ENCODE measurements at places on chromosomes 4 and X.
A peak's percentile ranks its signal among the peaks of the same experiment; 100 is the strongest.

DNA sequence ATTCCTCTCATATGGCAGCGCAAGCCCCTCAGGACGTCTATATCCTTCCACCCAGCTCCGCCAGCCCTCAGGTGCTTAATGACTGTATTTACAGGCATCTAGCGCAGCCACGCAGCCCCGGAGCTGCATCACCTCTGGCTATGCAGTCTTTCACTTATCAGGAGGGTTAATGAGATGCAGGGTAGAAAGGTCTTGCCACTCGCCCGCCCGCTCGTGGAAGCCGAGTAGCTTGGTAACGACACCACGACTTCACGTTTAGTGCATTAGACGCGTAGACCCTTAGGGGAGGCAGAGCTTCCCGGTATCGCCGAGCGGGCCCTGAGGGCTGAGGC lies 1.5 kb upstream of the SLC16A2 start:
- DNase-seq: no peak
- H3K27me3 ChIP-seq: no peaks in the 10 kb centered on the region
- no peaks in the 10 kb centered on the region for H3K36me3 ChIP-seq
- peaks cover 11% of the 10 kb centered on the region for H3K4me1 ChIP-seq

- DNase-seq: no peak
- H3K4me1 ChIP-seq: peaks cover 27% of the 10 kb centered on the region
- H3K27me3 ChIP-seq: no peaks in the 10 kb centered on the region
- no peak overlapping the region for H3K4me3 ChIP-seq
- H3K27ac ChIP-seq: no peak overlapping the region
- H3K36me3 ChIP-seq: no peaks in the 10 kb centered on the region
These were observed 8.6 kb downstream of the LCORL start for GRCh38 chr4:18012807-18013462.

DNA sequence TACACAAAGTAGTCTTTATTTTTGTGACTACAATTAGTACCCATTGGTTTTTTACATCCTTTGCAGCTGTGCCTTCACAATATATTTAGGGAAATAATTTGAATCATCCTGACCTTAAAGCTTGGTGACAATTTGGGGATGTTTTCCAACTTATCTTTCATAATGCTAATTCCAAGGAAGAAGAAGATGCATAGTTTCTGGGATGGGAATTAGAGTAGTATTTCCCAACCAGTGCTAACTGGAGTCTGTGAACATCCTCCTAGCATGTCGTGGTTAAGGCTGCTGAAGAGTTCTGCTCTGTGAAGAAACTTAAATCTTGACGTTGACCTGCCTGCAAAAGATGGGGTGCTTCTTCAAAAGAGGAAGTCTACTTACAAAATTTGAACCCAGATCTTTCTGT lies 173.5 kb downstream of the ANK2 start:
- H3K4me3 ChIP-seq: no peak overlapping the region
- no peaks in the 10 kb centered on the region for H3K4me1 ChIP-seq
- DNase-seq: no peak
- H3K36me3 ChIP-seq: no peaks in the 10 kb centered on the region
- H3K27ac ChIP-seq: no peak overlapping the region

- H3K27ac ChIP-seq: no peak overlapping the region
- H3K27me3 ChIP-seq: 0 out of 3 replicates have a peak, but pooled peaks cover 4% of the 10 kb centered on the region
- H3K36me3 ChIP-seq: no peaks in the 10 kb centered on the region
- no peaks in the 10 kb centered on the region for H3K4me1 ChIP-seq
- H3K4me3 ChIP-seq: no peak overlapping the region
These were observed 227.8 kb upstream of the GATB start for GRCh38 chr4:151988591-151988990.

- no peak overlapping the region for H3K4me3 ChIP-seq
- H3K27ac ChIP-seq: no peak overlapping the region
- H3K36me3 ChIP-seq: no peaks in the 10 kb centered on the region
These were observed 227.4 kb upstream of the ANKRD50 start for GRCh38 chr4:124939908-124940307.

- H3K36me3 ChIP-seq: no peaks in the 10 kb centered on the region
- DNase-seq: no peak
- H3K4me3 ChIP-seq: no peak overlapping the region
- H3K27ac ChIP-seq: no peak overlapping the region
- no peaks in the 10 kb centered on the region for H3K27me3 ChIP-seq
- H3K4me1 ChIP-seq: no peaks in the 10 kb centered on the region
These were observed 672 bp downstream of the TCEAL3 start for GRCh38 chrX:103608306-103608963.

DNA sequence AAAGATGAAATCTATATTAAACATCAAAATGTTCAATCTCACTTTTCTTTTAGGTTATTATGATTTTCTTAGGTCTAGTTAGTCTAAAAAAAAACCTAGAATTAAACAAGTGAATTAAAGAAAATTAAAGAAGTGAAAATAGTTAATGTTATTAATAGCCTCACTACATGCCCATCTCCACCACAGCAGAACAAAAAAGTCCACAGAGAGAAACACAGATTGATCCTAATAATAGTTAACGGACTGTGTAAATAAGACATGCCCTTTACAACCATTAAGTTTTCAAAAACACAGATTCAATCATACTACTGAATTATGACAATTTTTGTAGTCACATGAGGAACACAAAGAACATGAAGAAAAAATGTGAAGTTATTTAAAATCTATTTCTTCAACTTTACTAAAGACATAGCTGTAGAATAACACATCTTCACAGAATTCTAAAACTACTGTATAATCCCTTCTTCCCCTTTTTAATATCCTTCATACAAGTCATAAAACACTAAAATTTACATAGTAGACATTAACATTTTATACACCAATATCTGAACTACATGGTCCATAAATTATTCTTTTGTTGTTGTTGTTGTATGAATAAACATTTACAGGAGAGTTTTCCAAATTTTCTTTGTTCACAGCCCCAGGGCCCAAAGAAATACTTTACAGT lies 15.3 kb downstream of the HELQ start:
- DNase-seq: no peak
- H3K27ac ChIP-seq: no peak overlapping the region
- H3K27me3 ChIP-seq: no peaks in the 10 kb centered on the region
- no peaks in the 10 kb centered on the region for H3K4me1 ChIP-seq
- H3K4me3 ChIP-seq: no peak overlapping the region

DNA sequence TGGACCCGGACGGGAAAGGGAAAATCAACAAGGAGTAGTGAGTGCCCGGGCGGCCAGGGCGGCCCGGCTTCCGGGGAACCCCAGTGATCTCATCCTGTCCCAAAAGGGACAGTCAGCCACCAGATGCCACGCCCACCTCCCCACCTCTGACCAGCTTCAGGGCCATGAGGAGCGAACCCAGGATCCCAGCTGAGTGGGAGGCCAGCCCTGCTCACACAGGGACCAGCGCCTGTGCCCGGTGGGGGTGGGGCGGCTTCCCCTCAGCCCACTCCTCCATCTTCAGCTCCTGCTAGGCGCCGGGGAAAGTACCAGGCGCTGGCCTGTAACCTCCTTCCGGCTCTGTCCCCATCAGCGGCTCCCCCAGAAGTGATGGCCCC lies 6.2 kb downstream of the MYL5 start:
- peaks cover 88% of the 10 kb centered on the region for H3K4me1 ChIP-seq
- H3K36me3 ChIP-seq: no peaks in the 10 kb centered on the region
- H3K27me3 ChIP-seq: no peaks in the 10 kb centered on the region
- no peak overlapping the region for H3K27ac ChIP-seq

- no peak overlapping the region for H3K27ac ChIP-seq
- H3K36me3 ChIP-seq: no peaks in the 10 kb centered on the region
- peak; percentile 0 for DNase-seq
These were observed 85.7 kb downstream of the DIAPH2 start for GRCh38 chrX:96770315-96770714.

GRCh38 chrX:1140236-1140681 lies 72.2 kb downstream of the CRLF2 start:
- H3K27me3 ChIP-seq: peaks cover 12% of the 10 kb centered on the region
- no peak overlapping the region for H3K27ac ChIP-seq
- DNase-seq: no peak
- no peaks in the 10 kb centered on the region for H3K36me3 ChIP-seq
- no peak overlapping the region for H3K4me3 ChIP-seq

GRCh38 chr4:108385076-108385475 lies 216.3 kb upstream of the LEF1 start:
- no peak overlapping the region for H3K27ac ChIP-seq
- no peaks in the 10 kb centered on the region for H3K36me3 ChIP-seq
- no peaks in the 10 kb centered on the region for H3K4me1 ChIP-seq
- peaks cover 3% of the 10 kb centered on the region for H3K27me3 ChIP-seq
- H3K4me3 ChIP-seq: no peak overlapping the region
- no peak for DNase-seq

DNA sequence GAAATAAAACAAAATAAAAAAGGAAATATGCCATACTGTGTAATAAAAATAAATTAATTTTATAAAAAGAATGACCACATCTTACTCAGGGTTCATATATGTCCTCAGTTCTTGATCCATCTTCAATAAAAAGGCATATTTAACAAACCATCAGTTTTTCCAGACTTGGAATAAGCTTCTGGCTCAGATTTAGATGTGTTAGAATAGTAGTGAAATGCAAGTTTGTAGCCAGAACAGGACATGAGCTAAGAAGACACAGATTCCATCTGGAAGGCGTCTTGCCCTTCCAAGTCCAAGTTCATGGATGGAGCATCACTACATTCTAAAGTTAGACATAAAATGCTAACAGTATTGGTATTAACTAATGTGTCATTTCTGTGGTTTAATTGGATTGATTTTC lies 10.3 kb upstream of the LSM6 start:
- H3K4me1 ChIP-seq: no peaks in the 10 kb centered on the region
- no peak overlapping the region for H3K27ac ChIP-seq
- no peaks in the 10 kb centered on the region for H3K27me3 ChIP-seq
- DNase-seq: no peak
- H3K36me3 ChIP-seq: no peaks in the 10 kb centered on the region

DNA sequence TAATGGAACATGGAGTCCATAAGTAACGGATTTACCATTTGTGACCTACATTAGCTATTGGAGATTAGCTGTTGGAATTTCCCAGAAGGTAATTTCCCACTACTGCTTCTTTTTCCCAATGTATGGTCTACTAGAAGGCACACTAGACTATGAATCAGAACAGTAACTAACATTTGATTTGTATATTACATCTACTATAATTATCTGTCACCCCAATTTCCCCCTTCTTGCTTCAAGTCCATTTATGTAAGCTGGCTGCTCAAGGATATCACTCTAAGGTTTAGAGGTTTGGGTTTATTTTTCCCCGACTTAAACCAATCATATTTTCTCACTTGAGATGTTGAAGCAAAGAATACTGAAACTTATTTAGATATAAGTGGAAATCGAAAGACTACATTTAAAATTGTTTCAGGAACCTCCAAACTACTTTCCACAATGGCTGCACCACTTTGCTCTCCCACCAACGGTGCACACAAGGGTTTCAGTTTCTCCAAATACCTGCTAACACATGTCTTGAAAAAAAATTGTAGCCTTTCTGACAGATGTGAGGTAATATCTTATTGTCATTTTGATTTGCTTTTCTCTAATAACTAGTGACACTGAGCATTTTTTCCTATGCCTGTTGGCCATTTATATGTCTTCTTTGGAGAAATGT lies 33.3 kb upstream of the H2AZ1 start:
- no peaks in the 10 kb centered on the region for H3K27me3 ChIP-seq
- no peaks in the 10 kb centered on the region for H3K36me3 ChIP-seq
- no peaks in the 10 kb centered on the region for H3K4me1 ChIP-seq
- no peak overlapping the region for H3K4me3 ChIP-seq
- H3K27ac ChIP-seq: no peak overlapping the region
- no peak for DNase-seq

DNA sequence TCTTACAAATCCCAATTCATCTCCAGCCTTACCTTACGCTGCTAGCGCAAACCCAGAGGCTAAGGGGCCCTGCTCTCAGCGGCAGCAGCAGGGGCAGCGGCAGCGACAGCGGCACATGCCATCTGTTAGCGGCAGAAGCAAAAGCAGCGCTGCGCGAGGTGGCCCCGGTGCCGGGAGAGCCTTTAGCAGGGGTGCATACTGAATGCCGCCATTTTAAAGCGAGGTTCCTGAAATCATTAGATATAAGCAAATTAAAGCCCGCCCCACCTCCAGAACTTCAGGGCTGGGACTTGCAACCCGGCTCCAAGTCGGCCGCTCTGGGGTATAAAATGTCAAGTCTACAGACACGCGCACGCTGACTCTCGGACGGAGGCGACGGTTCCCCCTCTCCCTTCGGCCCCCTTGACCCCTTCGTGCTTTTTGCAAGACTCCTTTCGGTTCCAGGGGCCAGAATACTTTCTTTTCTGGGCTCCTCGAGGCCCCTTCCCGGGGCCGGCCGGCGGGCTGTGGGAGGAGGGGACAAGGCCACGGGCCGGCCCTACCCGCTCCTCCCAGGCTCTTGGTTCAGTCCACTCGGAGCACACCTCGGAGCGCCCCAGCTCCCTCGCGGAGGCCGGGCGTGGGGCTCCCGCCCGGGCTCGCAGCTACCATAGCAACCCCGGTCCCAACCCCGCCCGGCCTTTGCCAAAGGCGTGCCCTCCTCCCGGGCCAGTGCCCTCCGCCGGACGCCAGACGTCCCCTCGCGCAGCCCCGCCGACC lies at the start of gene MBNL3:
Gene MBNL3 (minus strand): TSS at position 220 of the 759 bp plus-strand sequence. CDS start 49,427 bp downstream, outside the sequence.
- H3K27me3 ChIP-seq: no peaks in the 10 kb centered on the region
- H3K4me1 ChIP-seq: peaks cover 72% of the 10 kb centered on the region
- H3K27ac ChIP-seq: peak within 1 kb of the TSS; percentile 94
- H3K4me3 ChIP-seq: peak within 1 kb of the TSS; percentile 64
- DNase-seq: peak; percentile 33

- no peaks in the 10 kb centered on the region for H3K27me3 ChIP-seq
- no peak for DNase-seq
- H3K4me3 ChIP-seq: no peak overlapping the region
- H3K27ac ChIP-seq: no peak overlapping the region
- no peaks in the 10 kb centered on the region for H3K4me1 ChIP-seq
- no peaks in the 10 kb centered on the region for H3K36me3 ChIP-seq
These were observed 1239.1 kb upstream of the TENM3 start for GRCh38 chr4:181004056-181004455.

DNA sequence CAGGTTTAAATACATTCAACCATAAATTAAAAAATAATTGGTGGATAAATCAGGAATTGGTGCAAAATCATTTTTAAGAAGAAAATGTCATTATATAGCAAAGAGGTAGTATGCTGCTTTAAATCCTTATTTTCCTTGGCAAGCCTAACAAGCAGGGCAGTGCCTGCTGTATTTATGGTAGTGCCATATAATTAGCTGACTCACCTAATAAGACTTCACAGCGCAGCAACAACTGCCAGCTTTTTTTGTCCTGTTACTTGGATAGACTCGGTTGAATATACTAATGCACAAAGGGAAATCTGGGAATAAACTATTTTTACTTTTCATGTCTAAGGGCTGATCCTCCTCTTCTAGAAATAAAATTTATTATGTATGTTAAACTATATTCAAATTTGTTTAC lies 99.1 kb downstream of the SNCA start:
- no peaks in the 10 kb centered on the region for H3K4me1 ChIP-seq
- DNase-seq: no peak
- no peak overlapping the region for H3K4me3 ChIP-seq
- H3K27me3 ChIP-seq: no peaks in the 10 kb centered on the region
- H3K27ac ChIP-seq: no peak overlapping the region
- H3K36me3 ChIP-seq: no peaks in the 10 kb centered on the region

All from HepG2 (cell line).